Right forelimb (tissue), 1 donor: ENCODE measurements at places on chromosomes 5 and 9.

DNA sequence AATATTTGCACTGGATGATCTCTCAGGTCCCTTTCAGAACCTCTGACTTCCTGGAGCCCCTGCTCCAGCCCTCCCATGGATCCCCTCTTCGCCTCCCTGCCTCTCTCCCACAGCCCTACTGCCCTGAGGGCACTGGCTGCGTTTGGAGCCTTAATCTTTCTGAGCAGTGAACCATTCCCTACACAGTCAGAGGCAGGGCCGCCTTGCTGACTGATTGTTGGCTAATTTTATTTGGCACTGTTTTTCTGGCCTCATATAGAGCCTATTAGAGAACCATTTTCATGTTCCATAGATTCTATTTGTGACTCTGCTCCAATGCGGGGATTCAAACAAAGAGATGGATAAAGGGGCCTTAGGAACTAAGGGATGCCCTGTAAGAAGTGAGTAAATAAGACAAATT, 91.1 kb downstream of the BRINP1 start:
- DNase-seq: no peak

DNA sequence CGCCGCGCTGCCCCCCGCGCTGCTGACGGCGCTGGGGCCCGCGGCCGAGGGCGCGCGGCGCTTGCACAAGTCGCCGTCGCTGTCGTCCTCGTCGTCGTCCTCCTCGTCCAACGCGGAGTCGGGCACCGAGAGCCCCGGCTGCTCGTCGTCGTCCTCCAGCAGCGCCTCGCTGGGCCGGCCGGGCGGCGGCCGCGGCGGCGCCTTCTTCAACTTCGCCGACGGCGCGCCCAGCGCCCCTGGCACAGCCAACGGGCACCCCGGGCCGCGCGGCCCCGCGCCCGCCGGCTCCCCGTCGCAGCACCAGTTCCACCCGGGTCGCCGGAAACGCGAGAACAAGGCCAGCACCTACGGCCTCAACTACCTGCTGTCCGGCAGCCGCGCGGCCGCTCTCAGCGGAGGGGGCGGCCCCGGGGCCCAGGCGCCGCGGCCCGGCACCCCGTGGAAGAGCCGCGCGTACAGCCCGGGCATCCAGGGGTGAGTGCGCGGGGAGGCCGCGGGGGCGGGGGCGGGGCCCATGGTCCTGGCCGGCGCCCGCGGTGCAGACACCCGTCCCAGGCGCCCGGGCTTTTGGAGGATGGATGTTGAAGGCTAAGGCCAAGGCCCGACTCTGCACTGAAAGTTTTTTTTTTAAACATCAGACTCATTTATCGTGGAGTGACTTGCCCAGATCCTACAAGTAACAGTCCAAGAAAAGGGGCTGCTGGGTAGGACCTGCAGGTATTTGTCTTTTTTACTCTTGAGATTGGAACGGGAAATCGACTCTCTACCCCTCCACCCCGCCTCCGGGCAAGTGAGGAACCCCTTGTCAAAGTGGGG, 1.2 kb downstream of the TENT4A start:
- peak; percentile 64 for DNase-seq

GRCh38 chr9:34635556-34635955, 2.0 kb downstream of the SIGMAR1 start:
- no peak for DNase-seq

- DNase-seq: no peak
These were observed 212.3 kb upstream of the IRX4 start for GRCh38 chr5:2095011-2095410.

- no peak for DNase-seq
These were observed 114.4 kb downstream of the TENT4A start for GRCh38 chr5:6827526-6828219.

DNA sequence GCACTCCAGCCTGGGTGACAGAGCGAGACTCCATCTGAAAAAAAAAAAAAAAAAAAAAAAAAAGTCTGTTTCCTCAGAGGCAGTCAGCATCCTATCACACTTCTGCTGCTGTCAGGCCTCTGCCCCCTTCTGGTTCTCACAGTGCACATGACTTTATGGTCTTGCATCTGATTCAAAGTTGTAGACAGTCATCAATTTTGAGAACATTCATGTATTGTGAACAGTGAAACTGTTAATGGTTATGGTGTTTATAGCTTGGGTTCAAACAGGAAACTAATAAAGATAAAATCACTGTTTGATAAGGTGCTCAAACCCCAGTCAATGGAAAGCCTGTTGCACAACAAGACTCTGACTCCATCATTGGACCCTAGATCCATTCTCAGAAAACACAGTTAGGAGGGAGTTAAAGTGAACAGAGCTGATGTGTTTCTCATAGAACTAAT, 61.4 kb downstream of the FOXD1 start:
- no peak for DNase-seq

- no peak for DNase-seq
These were observed 3.0 kb upstream of the SMC2 start for GRCh38 chr9:104091116-104091515.

GRCh38 chr5:180433032-180433422, 61.2 kb upstream of the CNOT6 start:
- no peak for DNase-seq

DNA sequence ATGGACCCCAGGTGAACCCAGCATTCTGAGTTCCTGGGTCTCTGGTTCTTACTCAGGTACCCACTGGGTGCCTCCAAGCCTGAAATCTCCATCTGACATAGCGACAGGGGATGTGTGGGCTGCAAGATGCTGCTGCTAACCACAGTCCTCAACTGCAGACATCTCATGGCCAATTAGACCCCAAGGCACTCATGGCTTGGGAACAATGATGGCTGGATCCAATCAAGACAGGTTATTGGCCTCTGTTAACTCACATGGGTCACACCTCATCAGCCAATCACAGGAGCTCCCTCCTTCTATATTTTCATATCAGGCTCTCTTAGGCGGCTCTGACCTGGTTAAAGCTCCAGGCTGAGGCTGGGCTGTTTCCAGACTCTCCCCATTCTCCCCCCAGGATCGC, 57.0 kb downstream of the CXXC5 start:
- no peak for DNase-seq

- DNase-seq: no peak
These were observed 1.2 kb downstream of the KCNMB1 start for GRCh38 chr5:170387775-170388639.

DNA sequence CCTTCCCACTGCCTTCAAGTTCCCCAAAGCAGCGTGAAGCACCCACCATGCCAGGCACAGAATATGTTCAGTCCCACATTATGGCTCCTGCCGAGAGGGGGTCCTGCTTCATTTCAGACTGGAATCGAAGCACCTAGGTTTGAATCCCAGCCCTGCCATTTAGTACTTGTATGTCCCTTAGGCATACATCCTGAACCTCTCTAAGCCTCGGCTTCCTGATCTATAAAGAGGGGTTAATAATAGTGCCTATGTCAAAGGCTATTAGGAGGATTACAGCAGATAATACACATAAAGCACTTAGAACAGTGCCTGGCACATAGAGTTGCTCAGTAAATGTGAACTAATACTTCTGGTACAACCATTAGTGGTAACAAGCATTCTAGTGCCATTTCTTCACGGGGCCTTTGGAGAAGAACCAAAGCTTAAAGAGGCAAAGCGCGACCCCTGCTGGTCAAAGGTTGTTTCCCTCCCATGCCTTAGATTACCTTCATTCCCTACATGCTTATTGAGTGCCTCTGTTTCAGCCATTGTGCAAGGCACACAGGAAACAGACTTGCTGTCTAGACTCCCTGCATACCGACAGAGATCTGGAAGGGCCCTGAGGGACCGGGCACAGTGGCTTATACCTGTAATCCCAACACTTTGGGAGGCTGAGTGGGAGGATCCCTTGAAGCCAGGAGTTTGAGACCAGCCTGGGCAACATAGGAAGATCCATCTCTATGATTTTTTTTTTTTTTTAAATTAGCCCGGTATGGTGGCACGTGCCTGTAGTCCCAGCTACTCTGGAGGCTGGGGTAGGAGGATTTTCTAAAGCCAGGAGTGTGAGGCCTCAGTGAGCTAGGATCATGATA, 98.3 kb downstream of the PPARGC1B start:
- DNase-seq: peak; percentile 88

- DNase-seq: no peak
These were observed 50.1 kb downstream of the OSTF1 start for GRCh38 chr9:75138260-75139040.

DNA sequence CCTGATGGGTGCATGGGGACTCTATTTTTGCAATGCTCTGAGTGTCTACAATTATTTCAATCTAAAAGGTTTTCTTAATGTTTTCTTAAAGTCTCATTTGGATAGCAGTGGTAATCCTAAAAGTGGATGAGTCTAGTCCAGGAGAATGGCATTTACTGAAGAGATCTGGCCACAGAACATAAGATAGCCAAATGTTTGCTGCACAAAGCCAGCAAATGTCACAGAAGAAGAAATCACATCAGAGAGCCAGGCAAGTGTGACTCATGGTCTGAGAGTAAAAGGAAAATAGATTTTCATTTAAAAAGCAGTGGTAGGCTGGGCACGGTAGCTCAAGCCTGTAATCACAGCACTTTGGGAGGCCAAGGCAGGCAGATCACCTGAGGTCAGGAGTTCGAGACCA, 352.7 kb upstream of the GRAMD2B start:
- no peak for DNase-seq

DNA sequence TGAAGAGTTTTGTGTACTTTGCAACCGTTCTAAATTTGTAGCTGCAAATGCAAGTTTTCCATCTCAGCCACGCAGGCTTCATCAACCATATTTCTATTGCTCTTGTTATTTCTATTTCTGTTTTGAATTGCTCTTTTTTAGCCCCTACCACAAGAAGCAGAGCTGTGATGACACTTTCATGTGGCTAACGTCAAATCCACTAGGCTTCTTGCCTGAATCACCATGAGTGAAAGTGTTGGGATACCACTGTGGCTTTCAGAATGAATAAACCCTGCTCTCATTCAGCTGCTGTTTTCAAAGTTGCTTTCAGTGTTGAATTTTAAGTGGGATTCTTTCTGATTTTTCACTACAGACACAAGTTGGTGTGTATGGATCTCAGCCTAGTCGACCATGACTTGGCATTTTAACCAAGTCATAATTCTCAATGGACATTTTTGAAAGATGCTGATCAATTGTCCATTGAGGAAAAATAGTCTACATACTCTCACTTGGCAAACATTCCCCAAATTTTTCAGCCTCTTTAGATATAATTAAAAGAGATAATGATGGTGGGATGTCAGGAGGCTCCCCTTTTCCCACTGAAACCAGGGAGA, 41.0 kb upstream of the MTAP start:
- no peak for DNase-seq

DNA sequence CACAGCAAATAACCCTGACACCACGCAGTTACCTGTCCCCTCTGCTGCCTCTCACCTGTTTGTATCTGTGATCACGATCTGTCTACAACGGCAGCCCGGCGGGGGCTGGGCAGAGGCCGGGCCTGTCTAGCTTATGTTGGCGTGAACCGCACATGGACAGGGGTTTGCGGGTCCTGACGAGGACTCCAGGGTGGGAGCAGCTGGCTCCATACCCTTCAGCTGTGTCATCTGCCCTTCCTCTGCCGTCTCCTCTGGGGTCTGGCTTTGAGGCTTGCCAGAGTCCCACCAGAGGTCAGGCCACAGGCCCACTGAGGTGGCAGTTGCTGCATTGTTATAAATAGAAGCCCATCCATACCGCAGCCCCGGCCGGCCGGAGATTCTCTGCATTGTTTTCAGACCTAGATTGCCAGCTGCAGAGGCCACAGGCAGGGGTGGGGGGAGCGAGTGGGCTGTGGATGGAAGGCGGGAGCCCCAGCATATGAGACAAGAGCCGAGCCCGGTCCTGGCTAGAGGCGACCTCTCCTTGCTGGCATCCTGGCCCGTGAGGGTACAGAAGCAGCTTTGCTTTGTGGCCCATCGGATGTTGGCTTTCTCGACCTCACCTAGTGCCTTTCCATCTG, 37.8 kb downstream of the FAM78A start:
- DNase-seq: peak; percentile 77

- no peak for DNase-seq
These were observed 11.9 kb downstream of the VAV2 start for GRCh38 chr9:133979921-133980863.

- DNase-seq: no peak
These were observed 212.9 kb downstream of the C9orf50 start for GRCh38 chr9:129407905-129408452.

DNA sequence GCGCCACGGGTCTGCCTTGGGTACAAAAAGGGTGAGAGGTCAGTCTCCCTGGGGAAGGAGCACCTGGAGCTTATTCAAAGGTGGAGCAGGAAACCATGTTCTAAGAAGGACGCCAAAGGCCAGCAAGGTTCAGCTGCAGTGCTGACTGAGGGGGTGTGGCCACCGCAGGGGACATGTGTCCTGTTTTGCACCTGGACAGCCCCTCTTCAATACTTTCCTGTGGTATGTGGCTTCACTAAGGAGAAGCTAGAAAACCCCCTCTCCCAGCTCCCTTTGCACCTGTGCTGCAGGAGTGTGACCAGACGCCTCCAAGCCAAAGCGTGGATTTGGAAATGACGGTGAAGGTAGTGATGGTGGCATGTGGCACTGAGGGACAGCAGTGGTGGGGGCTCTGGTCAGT, 23.6 kb downstream of the TRIM14 start:
- DNase-seq: no peak

- no peak for DNase-seq
These were observed 203.8 kb upstream of the RAI14 start for GRCh38 chr5:34452170-34452828.

- no peak for DNase-seq
These were observed 36.2 kb downstream of the NUDT12 start for GRCh38 chr5:103526164-103526915.

DNA sequence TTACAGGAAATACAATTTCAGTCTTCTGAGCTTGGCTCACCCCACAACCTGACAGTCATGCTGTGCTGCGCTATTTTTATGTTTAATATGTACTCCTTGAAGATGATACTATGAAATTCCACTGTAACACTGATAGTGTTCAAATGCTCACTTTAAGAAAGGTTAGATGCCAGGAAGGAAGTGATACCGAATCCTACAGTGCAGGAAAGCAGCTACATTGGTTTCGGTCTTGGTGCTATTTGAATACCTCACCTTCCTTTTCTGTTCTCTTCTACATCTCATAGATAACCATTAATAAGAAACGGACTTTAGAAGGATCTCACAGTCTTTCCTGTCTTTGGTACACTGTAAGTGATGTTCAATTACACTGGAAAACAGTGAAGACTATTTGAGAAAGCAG, 117.6 kb downstream of the SEMA5A start:
- DNase-seq: no peak

DNA sequence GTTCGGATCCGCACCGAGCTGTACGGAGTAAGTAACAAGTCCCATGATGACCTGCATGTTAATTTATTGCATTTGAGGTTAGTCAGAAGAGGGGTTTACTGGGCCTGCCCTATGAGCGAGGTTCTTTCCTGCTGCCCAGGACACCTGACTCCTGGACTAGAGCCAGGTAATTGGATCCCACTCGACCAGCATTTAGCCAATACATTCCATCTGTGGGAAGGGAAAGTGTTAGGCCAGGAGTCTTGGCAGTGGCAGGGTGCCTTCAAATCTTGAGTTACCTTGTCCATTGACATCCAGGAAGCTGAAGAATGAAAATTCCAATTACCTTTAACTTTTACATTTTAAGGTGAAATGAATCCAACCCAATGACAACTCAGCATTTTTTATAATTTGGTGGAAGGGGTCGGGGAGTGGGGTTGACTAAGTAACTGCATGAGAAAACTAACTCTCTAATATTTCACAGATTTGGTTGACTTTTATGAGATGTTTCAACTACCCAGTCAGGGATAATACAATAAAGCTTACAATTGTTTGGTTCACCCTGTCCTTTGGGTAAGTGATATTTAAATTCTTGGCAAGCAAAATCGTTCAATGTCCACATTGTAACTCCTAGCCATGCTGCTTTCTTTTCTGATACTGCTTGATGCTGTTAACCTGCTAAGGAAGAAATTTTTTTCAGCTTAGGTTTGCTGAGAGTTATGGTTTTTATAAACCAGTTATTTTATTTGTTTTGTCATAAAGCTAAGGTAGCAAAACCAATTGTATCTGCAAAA, 111.6 kb upstream of the IQGAP2 start:
- no peak for DNase-seq

GRCh38 chr5:135625486-135625885, 46.7 kb upstream of the CXCL14 start:
- DNase-seq: no peak
